Activated CD4-positive, alpha-beta T cell treated with anti-CD3 and anti-CD28 coated beads, Interleukin-2, amount 50 U/mL, for 16 hours (primary cell): ENCODE measurements at places on chromosomes 12 and 14.

DNA sequence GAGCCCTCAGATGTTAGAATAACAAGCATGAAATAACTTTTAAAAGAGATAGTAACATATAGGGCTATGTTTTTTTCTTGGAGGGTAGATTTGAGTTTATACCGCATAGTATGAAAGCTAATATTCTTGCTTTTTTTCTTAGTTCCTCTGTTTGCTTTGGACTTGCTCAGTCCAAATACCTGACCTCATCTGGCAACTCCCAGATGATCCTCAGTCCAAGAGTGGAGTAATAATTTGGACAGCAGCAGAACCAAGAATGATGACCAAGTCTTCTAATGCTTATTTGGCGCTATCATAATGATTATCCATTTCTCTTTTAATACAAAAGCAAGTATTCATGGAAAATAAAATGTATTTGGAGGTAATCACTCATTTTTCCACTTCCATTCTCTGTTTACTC lies 45.6 kb downstream of the GUCY2C start:
- no peak for DNase-seq

- no peak for DNase-seq
Observed at GRCh38 chr12:47054659-47055058, 24.8 kb upstream of the PCED1B start.

GRCh38 chr12:105334582-105334981 lies 4.1 kb downstream of the C12orf75 start:
- no peak for DNase-seq

- no peak for DNase-seq
Observed at GRCh38 chr14:35114036-35114435, 7.8 kb downstream of the PPP2R3C start.

GRCh38 chr14:44316647-44317440 lies 190.2 kb downstream of the FSCB start:
- peak; percentile 70 for DNase-seq

DNA sequence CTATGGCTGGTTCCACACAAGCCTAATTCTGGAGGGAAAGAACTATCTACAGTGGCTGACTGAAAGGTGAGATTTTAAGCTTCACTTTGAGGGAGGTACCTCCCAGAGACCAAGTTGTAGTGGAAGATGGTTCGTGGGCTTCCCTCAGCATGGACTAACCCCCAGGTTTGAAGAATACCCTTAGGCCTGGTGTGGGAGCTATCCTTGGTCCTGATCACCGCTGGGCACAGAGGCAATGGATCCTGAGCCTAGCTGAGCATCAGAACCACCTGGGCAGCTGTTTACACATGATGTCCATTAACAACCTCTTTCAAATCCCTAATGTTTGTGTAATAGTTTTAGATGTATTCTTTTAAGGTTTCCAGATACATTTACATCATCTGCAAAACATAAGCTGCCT lies 10.3 kb downstream of the DAO start:
- DNase-seq, result no peak

GRCh38 chr12:3398196-3398789 lies 92.7 kb upstream of the PRMT8 start:
- DNase-seq, result no peak

DNA sequence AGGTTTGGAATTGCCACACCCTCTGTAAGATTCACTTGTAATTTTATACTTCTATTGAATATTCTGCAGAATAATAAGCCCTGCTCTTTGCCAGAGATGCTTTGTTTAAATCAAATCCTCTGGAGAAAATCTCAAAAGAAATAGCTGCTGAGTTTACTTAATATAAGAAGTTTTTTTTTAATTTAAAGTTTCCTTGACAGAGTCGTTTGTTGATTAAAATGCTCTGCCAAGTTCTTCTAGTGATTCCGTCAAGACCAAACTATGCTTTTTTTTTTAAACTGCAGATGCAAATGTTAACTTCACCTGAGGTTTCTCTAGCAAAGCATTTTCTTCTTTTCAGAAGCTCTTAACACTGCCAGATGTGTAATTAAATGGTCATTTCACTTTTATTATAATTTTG lies 13.4 kb upstream of the NAV3 start:
- DNase-seq, result no peak

GRCh38 chr12:130460611-130461446 lies 123.1 kb downstream of the PIWIL1 start:
- no peak for DNase-seq

GRCh38 chr12:119283310-119283709 lies 51.2 kb upstream of the CCDC60 start:
- DNase-seq, result no peak

GRCh38 chr14:33525626-33526025 lies 425.2 kb downstream of the EGLN3 start:
- no peak for DNase-seq

GRCh38 chr14:73878436-73878835 lies 8.2 kb upstream of the ZNF410 start:
- DNase-seq, result no peak

GRCh38 chr14:51041108-51041531 lies 53.8 kb downstream of the TRIM9 start:
- no peak for DNase-seq
